ENCODE measurements at places on chromosomes 2 and 18. TPM values are rescaled to one million over a fixed set of nuclear protein-coding genes. Genes with fewer than 3 reads are reported as not detected.

- DNase-seq, result no peak
Observed at GRCh38 chr2:37771600-37772088, 100.2 kb upstream of the CDC42EP3 start.

- DNase-seq, result peak; percentile 48
Observed at GRCh38 chr2:100427627-100428258, 10.3 kb upstream of the CHST10 start.

- no peak for DNase-seq
Observed at GRCh38 chr2:7429733-7430132, 512.5 kb downstream of the RNF144A start.

DNA sequence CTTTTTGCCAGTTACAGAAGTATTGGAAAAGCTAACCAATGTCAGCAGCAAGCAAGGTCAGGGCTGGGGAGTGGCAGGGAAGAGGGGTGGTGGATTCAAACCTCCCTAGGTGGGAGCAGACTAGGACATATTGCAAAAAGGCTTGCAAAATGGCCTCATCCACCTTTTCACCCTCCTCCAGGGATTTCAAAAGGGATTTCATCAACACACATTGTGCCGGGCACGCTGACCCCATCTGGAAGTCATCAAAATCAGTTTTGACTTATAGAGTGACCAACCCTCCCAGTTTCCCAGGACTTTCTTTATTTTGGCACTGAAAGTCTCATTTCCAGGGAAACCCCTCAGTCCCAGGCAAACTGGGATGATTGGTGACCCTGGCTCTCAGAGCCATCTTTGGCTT, 94.7 kb downstream of the BIN1 start:
- no peak for DNase-seq

- no peak for DNase-seq
Observed at GRCh38 chr2:73081181-73081671, 9.7 kb upstream of the SFXN5 start.

DNA sequence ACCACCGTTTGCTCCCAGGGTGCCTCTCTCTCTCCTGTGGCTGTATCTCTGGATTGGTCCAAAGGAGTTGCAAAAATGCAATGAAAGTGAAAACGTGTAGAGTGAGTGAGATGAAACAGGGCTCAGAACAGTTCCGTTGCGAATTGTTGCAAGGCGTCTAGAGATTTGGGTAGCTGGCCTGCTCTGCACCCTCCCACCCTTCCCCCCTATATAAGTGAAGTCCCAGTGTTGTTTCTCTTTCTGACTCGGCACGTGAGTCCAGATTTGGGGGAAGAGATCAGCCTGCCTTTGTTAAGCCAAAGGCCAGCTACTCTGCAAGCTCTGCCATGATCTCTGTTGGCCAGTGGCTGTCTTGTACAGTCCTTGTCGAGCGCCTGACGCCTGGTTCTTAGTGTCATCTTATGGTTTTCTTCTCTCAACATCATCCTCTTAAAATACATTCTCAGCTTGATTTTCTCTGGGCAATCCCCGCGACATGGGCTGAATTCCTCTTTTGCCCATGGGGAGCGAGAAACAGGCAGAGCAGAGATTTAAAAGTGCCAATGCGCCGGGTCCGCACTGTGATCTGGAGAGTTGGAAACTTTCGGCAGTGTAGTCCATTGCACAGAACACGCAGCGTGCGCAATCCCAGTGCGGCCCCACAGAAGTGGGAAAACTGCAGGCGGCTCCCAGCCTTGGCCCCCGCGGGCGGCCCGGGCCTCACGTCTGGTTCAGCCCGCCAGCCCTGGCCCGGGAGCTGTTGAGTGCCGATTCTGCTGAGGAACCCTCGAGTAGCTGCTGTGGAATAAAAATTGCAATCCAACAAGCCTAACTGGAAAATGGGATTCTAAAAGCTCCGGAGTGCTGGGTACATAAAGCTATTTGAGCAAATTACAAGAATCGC, 9.3 kb downstream of the MEIS1 start:
- DNase-seq, result no peak

DNA sequence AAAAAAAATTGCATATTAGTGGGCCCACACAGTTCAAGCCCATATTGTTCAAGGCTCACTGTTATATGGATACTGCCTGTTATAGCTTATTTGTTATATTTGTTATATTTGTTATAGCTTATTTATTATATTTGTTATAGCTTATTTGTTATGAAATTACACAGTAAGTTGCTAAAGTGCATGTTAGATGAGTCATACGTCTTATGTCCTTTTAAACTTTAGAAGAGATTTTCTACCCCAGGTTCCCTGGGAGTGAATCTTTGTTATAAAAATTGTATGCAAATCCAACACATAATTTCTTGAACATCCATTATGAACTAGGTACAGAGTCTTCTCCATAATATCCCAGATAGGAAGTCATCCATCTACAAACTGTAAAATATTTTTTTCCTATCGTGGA, 22.1 kb downstream of the HTR2B start:
- DNase-seq, result no peak

DNA sequence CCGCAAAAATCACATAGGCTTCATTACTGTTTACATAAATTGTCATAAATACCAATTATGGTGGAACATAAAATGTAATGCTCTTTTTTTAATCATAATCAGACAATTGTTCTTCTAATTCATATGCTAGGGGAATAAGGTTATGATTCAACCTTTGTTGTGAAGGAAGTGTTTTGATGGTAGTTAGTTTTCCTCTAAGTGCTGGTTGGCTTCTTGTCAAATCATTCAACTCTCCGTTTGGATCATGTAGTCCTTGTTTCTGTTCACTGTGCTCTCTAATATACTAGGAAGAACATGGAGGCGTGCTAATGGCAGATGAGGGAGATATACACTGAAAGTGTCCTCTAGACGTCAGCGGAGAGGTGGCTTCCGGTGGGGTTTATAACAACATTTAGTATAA, 1938.0 kb upstream of the PIK3C3 start:
- DNase-seq, result no peak

GRCh38 chr2:19540739-19541525, 182.5 kb upstream of the OSR1 start:
- no peak for DNase-seq

DNA sequence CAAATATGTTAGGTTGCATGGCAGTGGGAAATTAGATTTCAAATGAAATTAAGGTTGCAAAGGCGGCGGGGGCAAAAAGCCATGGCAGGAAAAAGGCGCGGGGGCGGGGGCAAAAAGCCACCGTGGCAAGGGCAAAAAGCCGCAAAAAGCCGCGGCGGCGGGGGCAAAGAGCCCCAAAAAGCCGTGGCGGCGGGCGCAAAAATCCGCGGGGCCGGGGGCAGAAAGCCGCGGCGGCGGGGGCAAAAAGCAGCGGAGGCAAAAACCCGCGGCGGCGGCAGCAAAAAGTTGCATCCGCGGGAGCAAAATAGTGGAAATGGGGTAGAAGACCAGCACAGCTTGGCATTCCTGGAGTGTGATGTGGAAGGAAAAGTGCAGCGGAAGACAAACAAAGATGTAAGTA, 417.1 kb downstream of the ANKRD30B start:
- no peak for DNase-seq

Gene MAP3K19
- not detected for total RNA-seq

Gene BMP10
- total RNA-seq, result not detected

Gene NLRC4
- total RNA-seq, result 0.07 TPM

Gene IL1R1
- total RNA-seq, result 2.4 TPM

Gene HMSD
- 19.7 TPM for total RNA-seq

All from activated T-helper 1 cell treated with anti-CD3 and anti-CD28 coated beads, Interleukin-12 subunit alpha, Interleukin-12 subunit beta, Interleukin-2, Interleukin-4 antibody, amounts not matched to agents 30 ng/mL and 10 ng/mL and 1 ng/mL, durations not matched to agents 14 hours and 24 hours and 36 hours (primary cell).